ENCODE measurements at places on chromosomes 7 and 10. TPM values are rescaled to one million over a fixed set of nuclear protein-coding genes. Genes with fewer than 3 reads are reported as not detected.

Gene FAM25G
- not detected for total RNA-seq

Gene RARRES2
- not detected for total RNA-seq

Gene GNAI1
- total RNA-seq: 0.36 TPM

Gene PHYH
- total RNA-seq: 12.6 TPM

Gene PNLIPRP2
- total RNA-seq: not detected

Gene MUC12
- total RNA-seq: not detected

Gene XRCC2
- 0.30 TPM for total RNA-seq

Gene SUN3
- total RNA-seq: not detected

Gene AQP1
- not detected for total RNA-seq

Gene LRRC61
- 10.8 TPM for total RNA-seq

Gene UBE3C
- total RNA-seq: 25.3 TPM

Gene SPDYE16
- not detected for total RNA-seq

Gene WEE2
- total RNA-seq: 0.22 TPM

Gene ELAPOR2
- total RNA-seq: 5.7 TPM

Gene GIMAP7
- total RNA-seq: 21.2 TPM

Gene NEURL1
- total RNA-seq: 0.47 TPM

Gene CHST3
- not detected for total RNA-seq

Gene KAZALD1
- total RNA-seq: not detected

Gene MAGI2
- not detected for total RNA-seq

Gene TFR2
- 1.8 TPM for total RNA-seq

Gene OPN1SW
- total RNA-seq: not detected

Gene FGFBP3
- total RNA-seq: 1.5 TPM

Gene GIMAP2
- 58.4 TPM for total RNA-seq

Gene BMPER
- not detected for total RNA-seq

Gene SLC13A1
- not detected for total RNA-seq

Gene SPDYE6
- not detected for total RNA-seq

Gene IFIT1B
- not detected for total RNA-seq

Gene PDE1C
- not detected for total RNA-seq

Gene NRAP
- not detected for total RNA-seq

Gene MMP21
- total RNA-seq: 0.28 TPM

Gene CH25H
- 0.44 TPM for total RNA-seq

Gene DTX2
- total RNA-seq: 18.9 TPM

Gene KLF14
- not detected for total RNA-seq

Gene ASAH2
- 0.50 TPM for total RNA-seq

Gene NPSR1
- not detected for total RNA-seq

Gene CALML5
- not detected for total RNA-seq

Gene GLRX3
- 23.7 TPM for total RNA-seq

Gene BMS1
- 19.9 TPM for total RNA-seq

Gene CDNF
- 2.5 TPM for total RNA-seq

Gene PON1
- not detected for total RNA-seq

Gene TFEC
- not detected for total RNA-seq

Gene VAX1
- total RNA-seq: not detected

Gene AGAP9
- total RNA-seq: 4.8 TPM

Gene CCL26
- not detected for total RNA-seq

Gene AGR2
- total RNA-seq: not detected

Gene VWA2
- not detected for total RNA-seq

Gene CRTAC1
- total RNA-seq: not detected

Gene ACHE
- total RNA-seq: 7.7 TPM

Gene CARD11
- 114 TPM for total RNA-seq

Gene CALHM3
- total RNA-seq: not detected

Gene MICU1
- 11.3 TPM for total RNA-seq

Gene ACTL6B
- total RNA-seq: not detected

Gene LSM8
- total RNA-seq: 48.4 TPM

Gene RRP12
- 107 TPM for total RNA-seq

Gene HOXA4
- total RNA-seq: 0.36 TPM

Gene SFMBT2
- 27.5 TPM for total RNA-seq

Gene PNLIPRP3
- not detected for total RNA-seq

All from CD8-positive, alpha-beta T cell (primary cell).